Breast epithelium (tissue), 4 donors: ENCODE measurements at places on chromosomes 16 and 17. TPM values are rescaled to one million over a fixed set of nuclear protein-coding genes. Genes with fewer than 3 reads are reported as not detected.

The TMEM114 gene
- total RNA-seq, result not detected

GRCh38 chr16:445566-445965, 20.1 kb downstream of the RAB11FIP3 start:
- H3K4me1 ChIP-seq, result no peaks in the 10 kb centered on the region
- H3K36me3 ChIP-seq, result no peaks in the 10 kb centered on the region
- H3K27me3 ChIP-seq, result no peaks in the 10 kb centered on the region
- DNase-seq, result no peak
- H3K4me3 ChIP-seq, result no peak overlapping the region

DNA sequence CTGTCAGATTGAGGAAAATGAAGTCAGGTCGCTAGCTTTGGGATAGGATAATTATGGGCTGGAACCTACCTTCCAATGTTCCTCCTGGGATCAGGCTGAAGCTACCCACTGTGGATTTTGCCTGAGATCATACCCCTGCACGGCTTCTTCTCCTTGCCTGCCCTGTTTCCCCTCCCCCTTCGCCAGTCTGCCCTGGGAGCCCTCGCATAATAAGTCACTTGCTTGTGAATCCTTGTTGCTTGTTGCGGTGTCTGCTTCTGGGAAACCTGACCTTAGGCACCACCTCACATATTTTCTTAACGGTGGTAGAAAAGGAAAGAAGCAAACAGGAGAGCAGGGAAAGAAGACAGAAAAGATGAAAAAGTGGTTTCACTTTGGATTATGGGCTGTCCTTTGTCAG, 13.3 kb upstream of the PMP22 start:
- no peaks in the 10 kb centered on the region for H3K36me3 ChIP-seq
- no peak for DNase-seq
- H3K4me3 ChIP-seq, result no peak overlapping the region
- no peak overlapping the region for H3K27ac ChIP-seq

GRCh38 chr16:49036126-49036525, 245.5 kb downstream of the CBLN1 start:
- no peaks in the 10 kb centered on the region for H3K36me3 ChIP-seq
- H3K4me3 ChIP-seq, result no peak overlapping the region
- no peak for DNase-seq
- no peak overlapping the region for H3K27ac ChIP-seq
- no peaks in the 10 kb centered on the region for H3K4me1 ChIP-seq
- H3K27me3 ChIP-seq, result no peaks in the 10 kb centered on the region
